ENCODE measurements at places on chromosomes 2 and 18. TPM values are rescaled to one million over a fixed set of nuclear protein-coding genes. Genes with fewer than 3 reads are reported as not detected.

Gene BCL2
- 4.6 TPM for total RNA-seq

Gene DNAJB2
- total RNA-seq = 36.3 TPM

Gene KRTCAP3
- not detected for total RNA-seq

Gene NAT8
- total RNA-seq = not detected

Data from articular chondrocyte of knee joint (primary cell).